ENCODE measurements at places on chromosomes 5 and 9.

DNA sequence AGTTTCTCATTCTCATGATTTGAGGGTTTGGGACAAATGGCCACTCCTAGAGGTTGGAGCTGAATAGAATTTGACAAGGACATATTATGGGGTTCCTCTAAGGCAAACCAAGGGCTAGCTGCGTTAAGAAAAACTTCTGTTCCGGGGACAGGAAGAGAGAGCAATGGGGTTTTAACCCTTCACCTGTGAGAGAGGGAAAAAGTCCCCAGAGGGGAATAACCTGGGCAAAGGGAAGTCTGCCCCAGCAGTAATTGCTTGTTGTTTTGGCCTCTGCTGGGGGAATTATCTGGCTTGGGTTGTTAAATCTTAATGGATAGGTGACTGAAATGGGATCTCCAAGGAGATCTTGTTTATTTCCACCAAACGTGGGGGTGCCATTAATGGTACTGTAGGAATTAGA lies 110.1 kb upstream of the MOCS2 start:
- no peak for DNase-seq

DNA sequence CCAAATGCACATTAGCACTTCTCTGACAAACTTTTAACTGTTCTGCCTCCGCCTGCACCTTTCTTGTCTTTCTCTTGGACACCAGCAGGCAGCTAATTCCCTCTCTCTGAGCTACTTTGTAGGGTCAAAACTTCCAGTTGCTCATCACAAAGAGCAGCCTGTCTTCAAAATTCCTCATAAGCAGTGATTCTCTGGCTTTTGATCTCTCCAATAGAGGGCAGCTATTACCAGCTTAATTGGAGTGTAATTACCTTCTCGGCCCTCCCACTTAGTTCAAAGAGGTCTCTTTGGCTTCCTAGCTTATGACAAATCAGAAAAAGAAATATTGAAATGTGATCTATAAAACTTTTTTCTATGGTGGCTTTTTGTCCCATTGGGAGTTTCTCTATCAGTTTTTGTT lies 43.6 kb upstream of the RAD23B start:
- DNase-seq = no peak

GRCh38 chr9:25636026-25636425 lies 42.2 kb downstream of the TUSC1 start:
- no peak for DNase-seq

DNA sequence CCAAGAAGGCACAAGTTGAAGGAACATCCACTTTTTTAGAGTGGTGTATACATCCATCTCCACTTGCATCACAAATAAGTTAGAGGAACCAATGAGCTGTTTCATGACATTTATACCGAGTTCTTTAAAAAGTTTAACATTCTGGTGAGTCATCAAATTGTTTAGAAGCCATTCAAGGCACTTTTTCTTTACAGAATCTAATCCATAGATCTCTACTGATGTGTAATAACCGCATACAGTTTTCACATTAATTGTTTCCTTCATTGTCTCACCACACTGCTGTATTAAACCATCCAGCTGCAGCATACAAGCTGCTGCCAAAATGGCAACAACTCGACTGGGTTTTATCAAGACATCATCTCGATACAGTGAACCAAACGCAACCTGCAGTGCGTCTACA lies 744 bp downstream of the GMCL2 start:
- no peak for DNase-seq

DNA sequence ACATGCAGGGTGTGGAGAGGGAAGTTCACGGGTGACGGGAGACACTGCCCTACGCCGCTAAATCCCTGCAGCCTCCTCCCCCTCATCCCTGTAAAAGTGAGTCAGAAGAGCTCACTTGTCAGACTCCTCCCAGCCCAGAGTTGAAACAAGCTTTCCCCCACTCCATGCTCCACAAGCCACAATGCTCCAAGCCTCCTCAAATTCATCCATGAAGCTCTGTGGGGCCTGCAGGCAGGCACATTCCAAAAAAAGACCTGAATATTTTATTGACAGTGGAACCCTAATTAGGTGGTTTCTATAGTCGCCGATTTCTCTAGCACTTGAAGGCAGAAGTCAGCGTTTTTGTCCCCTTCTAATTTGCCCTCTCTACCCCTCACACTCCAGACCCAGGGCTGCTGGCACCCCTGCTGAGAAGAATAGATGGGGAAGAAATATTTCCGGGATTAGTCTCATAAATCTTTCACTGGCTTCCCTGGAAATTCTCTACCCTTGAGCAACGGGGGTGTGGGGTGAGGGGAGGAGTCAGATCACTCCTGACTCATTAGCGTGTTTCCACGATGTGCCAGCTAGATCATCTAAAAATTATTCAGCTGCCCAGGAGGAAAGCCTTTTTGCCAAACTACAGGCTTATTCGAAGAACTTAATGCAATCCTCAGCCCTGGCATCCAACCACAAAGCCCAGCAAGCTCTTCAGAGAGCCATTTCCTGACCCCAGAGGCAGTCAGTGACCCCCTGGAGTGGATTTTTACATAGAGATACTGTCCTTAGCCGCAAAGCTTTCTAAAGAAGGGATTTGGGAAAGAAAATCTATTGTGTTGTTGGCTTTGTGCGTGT lies 97.1 kb downstream of the ENC1 start:
- DNase-seq = no peak

DNA sequence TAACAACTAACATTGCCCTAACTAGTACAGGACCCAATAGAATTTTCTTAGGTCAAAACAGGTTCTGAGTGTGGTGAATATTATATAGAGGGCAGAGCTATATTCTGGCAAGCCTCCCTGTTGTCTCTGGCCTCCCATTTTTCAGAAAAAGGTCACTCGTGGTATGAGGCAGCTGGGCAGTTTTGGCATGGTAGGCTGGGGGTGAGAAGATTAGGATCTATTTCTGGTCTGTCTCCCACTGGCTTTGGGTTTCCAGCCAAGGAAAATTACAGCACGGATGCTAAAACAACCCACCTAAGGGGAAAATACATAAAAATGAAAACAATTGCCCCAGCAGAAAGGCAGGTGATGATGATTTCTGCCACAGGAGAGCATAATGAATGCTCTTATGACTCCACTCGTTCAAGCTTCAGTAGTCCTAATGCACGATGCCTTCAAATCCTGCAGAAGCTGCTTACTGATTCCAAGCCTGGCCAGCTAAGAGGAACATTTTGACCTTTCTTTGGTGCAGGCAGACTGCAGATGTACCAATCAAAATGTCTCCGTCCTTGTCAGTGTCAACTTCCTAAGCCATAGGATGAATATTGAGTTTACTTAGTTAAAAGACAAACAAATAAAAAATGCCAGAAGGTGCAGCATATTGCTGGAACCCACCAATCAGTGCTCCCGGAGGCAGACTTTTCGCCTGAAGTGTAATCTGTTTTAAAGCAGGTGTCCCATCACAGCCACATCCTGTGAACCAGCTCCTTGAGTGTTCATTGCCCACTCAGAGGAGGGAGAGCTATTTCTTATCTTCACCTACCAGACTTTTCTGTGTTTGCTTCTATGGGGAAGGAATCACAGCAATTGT lies 435.4 kb downstream of the ZSWIM6 start:
- DNase-seq = no peak

- no peak for DNase-seq
These were observed 13.0 kb downstream of the BARX1 start for GRCh38 chr9:93942161-93942560.

DNA sequence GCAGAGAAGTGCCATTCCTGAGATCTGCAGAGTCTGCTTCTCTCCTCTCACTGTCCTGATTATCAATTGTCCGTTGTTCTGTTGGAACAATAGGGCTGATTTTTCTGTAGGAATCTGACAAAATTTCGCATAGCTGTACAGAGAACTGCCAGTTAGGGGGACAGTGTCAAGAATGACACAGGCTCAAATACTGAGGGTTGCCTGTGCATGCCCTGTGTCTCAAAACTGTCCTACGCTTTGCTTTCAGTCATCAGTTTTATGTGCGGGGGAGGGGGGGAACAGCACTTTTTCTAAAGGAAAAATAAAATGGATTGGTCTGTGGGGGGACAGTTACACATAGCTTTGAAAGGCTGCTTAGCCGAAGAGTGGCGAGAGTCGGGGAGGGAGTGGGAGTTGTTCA lies 248.6 kb downstream of the PDZD2 start:
- no peak for DNase-seq

GRCh38 chr9:132849185-132849706 lies 28.8 kb downstream of the AK8 start:
- no peak for DNase-seq
